Glomerular endothelial cell (primary cell): ENCODE measurements at places on chromosomes 11 and 22. TPM values are rescaled to one million over a fixed set of nuclear protein-coding genes. Genes with fewer than 3 reads are reported as not detected.

Gene HIRA
- 26.4 and 32.6 TPM in 2 replicates for total RNA-seq

Gene SCGB1A1
- not detected in 2 replicates for total RNA-seq

Gene PGR
- not detected in 2 replicates for total RNA-seq

Gene ANO9
- total RNA-seq: 1.2 and 2.0 TPM in 2 replicates

Gene TTC38
- 31.3 and 51.4 TPM in 2 replicates for total RNA-seq
